ENCODE measurements at places on chromosomes 16 and 17.

DNA sequence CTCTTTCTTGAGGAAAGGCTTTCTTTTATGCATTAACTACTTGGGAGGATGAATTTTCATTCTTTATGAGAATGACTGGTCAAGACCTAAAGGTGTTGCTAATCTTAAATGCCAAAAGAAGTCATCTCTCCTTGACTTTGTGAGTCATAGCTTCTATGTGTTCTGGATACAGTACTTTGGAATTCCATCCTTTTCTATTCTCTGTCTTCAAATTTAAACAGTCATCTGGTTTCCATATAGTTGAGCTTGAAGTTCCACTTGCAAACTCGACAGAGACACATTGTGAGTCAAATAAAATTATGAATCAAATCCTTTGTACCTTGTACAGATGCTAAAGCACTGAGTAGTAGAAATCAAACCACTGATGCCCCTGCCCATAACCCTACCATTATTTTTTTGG is 271.9 kb upstream of the PMFBP1 start:
- no peak for DNase-seq

GRCh38 chr17:71855010-71855409 is 265.8 kb upstream of the SOX9 start:
- no peak for DNase-seq

DNA sequence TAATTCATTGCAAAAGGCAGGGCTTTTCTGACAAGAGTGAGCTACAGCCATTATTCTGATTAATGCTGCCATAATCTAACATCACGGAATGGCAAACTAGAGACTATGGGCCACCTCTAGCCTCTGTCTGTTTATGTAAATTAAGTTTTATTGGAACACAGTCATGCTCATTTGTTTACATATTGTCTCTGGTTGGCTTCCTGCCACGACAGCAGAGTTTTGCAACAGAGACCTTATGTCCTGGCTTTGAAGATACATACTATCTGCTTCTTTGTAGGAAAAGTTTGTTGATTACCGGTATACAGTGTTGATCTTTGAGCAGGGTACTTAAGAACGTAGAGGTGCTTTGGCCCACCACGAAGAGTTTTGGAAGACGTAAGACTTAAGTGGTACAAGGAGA is 715.9 kb upstream of the RBFOX1 start:
- DNase-seq = no peak

DNA sequence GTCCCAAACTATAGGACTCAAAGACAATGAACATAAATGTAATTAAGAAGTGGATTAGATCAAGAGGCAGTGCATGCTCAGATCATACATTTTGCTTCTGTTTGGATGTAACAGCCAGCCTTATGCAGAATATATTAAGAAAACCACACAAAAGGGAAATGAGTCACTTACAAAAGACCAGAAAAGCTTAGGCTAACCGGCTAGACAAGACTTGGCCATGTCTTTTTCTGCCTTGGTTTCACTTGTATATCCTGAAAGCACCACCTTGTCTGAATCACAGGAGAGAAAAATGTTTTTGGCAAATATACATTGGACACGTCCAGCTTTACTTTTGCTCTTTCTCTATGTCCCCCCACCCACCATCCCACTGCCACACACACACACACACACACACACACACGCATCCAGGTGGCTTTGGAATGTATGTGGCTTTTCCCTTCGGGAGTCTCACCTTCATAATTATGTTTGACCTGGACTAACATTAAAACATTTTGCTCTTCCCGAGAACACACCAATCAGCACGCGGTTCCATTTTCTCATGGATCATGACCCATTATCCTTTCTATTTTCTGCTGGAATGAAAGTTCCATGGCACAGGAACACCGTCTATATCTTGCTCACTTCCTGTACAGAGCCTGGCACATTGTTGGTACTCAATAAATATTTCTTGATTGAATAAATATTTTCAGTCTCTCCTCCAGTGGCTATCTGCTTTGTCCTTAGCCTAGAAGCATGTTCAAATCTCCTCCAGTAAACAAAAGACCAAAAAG is 64.6 kb downstream of the CDK5R1 start:
- DNase-seq = no peak

DNA sequence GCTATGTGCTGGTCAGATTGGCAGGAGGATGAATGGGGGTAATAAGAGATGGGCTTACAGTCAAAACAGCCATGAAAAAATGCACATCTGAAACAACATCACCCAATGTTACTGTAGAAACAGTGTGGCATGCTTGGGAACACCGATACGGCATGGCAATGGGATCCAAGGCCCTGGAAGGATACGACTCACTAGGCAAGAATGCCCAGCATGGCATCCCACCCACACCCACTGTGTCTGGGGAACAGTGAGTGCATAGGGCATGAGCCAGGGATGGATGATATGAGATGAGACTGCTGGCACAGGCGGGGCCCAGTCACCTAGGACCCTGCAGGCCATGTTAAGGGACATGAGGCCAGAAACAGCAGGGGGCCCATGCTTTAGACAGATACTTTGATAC is 11.5 kb downstream of the TRIM25 start:
- DNase-seq = no peak

DNA sequence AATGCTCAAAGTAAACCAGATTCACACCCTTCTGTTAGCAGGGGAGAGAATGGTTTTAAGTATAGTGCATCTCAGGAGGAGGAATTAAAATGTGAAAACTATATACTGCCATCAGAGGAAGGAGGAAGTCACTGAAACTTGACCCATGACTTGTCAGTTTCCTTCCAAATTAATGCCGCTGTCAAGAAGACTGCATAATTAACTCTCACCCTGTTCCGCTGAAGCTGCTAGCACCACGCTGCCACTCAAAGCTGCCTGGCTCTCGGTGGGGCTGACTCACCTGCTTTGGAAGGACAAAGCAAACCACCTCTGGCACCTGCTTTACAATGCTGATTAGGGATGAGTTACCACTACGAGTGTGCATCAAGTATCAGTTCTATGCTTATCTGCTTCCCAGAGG is 37.8 kb upstream of the ULK2 start:
- DNase-seq = no peak

DNA sequence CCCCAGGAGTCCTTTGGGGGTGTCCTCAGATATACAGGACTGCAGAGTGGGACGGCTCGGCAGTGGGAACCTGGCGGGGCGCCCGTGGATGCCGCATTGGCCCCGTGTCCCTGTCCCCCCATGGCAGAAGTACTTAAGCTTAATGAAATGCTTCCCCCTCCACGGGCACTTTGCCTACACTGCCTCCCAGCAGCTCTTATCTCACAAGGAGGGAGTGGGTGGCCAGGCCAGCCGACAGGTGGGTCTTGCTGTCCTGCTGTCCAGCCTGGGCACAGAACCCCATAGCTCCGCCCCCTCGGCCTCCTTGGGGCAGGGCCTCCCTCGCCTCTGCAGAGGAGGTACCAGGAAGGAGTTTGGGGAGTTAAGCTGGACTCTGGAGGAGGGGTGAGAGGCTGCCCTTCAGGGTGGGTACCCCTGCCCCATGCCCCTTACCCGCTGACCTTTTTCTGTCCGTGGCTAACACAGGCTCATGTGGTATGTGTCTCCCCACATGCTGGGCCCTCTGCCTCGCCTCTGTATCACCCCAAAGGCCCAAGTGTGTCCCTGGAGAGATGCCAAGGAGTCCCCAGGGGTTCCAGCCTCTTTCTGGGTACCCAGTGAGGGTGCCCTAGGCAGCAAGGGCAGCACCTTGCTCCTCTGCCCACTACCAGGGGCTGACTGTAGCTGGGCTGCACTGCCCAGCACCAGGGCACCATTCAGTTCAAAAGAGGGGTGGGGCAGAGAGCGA is 8.7 kb downstream of the THRA start:
- no peak for DNase-seq

DNA sequence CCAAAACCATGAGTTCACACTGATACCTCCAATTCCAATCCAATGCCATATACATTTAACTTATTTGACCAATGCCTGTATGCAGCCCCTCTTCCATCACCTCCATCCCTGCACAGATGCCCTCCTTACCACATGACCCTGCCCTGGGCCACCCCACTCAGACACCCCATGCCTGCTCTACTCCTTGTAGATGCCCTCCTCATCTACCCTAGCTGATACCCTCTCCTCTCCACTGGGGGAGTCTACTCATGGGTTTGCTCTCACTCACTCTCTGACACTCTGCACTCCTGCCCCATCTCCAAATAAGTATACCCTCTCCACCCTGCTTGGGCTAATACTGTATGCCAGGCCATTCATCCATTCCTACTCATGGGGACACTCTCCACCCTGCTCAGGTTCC is 16.0 kb upstream of the CMTM4 start:
- DNase-seq = no peak

GRCh38 chr16:84911486-84912216 is 91.9 kb downstream of the CRISPLD2 start:
- DNase-seq = no peak

- no peak for DNase-seq
These were observed 35.3 kb downstream of the SOCS3 start for GRCh38 chr17:78324391-78325075.

DNA sequence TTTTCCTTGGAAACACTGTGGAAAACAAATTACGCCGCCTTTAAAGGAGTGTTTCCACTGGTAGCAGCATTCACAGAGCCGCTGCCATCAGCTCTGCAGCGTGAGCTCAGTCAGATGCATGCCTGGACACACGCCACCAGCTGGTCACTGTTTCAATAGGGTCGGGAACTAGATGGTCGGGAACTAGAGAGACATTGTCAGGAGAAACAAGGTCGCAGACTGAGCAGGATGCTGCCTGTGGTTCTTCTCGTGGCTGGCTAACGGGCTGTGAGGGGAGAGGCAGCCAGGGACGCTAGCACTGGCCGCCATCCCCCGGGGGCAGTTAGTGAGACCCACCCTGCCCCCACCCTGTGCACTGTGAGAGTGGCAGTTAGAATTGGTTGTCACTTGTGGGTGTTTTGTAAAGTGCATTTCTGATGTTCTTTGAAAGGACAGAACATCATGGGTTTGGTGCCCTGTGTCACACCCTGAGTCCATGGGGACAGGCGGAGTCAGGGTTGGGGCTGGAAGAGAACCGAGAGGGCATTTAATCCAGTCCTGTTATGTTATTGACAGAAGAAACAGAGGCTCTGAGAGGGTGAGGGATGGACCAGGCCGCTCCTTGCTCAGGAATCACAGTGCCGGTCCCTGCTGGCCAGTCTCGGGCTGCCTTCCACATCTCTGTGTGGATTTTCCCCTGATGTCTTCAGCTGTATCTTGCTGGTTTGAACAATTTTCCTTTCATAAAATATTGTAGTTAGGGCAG is 86.3 kb downstream of the SPECC1 start:
- no peak for DNase-seq

- no peak for DNase-seq
These were observed 67.1 kb downstream of the RMI2 start for GRCh38 chr16:11412175-11412904.

DNA sequence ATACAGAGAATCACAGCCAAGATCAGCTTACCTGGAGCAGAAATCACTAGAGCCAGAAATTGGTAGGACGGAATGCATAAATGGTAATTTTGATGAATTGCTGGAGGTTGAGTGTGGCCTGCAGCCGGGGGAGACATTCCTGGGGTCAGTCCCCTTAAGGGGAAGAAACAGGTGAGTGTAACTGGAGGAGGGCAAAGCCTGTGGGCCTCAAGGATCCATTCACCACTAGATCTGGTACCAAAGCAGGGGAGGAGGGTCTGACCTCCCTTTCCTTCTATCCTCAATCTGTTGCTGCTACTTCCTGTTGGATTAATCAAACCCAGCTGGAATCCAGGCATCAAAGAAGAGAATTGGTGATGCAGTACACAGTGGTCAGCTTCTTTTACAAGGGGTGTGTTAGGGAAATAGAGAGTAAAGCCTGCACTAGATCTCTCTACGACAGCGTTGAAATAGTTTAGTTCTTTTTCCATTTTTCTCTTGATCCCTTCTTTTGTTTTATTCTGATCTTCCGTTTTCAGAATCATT is 8.6 kb upstream of the ABCA9 start:
- no peak for DNase-seq

GRCh38 chr17:4019275-4019674 is 55.0 kb upstream of the ATP2A3 start:
- DNase-seq = no peak

DNA sequence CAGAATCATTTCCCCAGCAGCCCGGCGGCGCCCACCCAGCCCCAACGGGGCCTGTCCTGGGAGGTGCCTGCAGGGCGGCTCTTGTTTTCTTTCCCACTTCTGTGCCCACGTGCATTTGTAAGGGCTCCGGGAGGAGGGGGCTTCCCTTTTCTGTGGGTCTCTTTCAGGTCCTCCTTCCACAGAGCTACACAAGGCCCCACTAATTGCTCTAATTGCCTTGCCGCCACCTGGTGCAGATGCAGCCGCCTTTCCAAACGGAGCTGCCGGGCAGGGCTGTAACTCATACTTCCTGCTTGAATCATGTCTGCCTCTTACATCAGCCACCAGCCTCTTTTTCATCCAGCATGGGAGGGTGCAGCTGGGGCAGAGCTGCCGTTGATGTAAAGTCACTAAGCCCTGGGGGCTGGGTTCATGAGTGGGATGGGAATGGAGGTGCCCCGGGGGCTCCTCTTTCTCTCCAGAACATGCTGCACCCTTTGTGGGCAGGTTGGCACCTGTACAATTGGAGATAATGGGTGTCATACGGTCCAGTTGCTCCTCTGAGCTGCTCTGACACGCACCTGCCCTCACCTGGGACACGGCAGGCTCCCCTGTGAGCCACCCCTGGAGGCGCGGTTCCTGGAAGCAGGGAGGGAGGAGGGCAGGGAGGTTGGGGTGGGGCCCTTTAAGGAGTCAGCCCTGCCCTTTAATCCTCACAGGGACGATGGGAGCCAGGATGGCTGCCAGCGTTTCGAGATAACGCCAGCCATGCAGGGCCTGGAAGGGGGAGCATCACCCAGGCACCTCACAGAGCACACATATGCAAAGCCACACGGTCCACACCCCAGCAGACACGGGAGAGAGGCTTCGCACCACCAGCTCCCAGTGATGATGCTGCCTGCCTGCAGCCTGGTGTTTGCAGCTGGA is 41.1 kb upstream of the KLHDC4 start:
- peak; percentile 60 for DNase-seq

DNA sequence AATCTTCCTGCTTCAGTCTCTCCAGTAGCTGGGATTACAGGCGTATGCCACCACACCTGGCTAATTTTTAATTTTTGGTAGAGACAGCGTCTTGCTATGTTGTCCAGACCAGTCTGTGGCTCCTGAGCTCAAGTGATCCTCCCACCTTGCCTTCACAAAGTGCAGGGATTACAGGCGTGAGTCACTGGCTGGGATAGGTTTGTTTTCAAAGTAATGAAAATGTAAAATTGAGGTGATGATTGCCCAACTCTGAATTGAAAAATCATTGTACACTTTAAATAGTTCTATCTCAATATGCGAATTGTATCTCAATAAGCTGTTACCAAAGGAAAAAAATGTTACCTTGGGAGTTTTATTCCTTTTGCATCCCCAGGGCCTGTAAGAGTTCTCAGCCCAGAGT is 1.2 kb upstream of the AMFR start:
- DNase-seq = no peak

DNA sequence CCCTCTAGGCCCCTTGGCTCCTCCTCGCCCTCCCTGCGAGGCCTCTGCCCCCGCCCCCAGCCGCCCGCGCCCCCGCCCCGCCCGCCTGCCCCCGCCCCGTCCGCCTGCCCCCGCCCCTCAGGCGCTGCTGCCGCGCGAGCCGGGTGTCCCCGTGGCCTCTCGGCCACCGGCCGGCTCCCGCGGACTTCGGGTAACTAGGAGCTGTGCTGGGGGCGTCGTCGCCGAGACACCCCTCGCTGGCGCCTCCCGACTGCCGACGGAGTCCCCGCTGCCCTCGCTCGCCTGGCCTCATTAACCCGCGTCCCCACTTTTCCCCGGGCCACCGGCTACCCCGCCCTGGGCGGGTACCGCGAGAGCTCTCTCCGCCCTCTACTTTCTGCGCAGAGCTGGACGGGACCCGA is at the start of gene TLCD1:
TLCD1 (minus strand) TSS at position 8 of the 401 bp plus-strand sequence. CDS start 136 bp downstream, outside the sequence.
- DNase-seq = peak; percentile 83

Data from activated naive CD4-positive, alpha-beta T cell treated with anti-CD3 and anti-CD28 coated beads, Interleukin-2, amount 50 U/mL, for 72 hours (primary cell).